ENCODE measurements at places on chromosomes 5 and 9. TPM values are rescaled to one million over a fixed set of nuclear protein-coding genes. Genes with fewer than 3 reads are reported as not detected.

DNA sequence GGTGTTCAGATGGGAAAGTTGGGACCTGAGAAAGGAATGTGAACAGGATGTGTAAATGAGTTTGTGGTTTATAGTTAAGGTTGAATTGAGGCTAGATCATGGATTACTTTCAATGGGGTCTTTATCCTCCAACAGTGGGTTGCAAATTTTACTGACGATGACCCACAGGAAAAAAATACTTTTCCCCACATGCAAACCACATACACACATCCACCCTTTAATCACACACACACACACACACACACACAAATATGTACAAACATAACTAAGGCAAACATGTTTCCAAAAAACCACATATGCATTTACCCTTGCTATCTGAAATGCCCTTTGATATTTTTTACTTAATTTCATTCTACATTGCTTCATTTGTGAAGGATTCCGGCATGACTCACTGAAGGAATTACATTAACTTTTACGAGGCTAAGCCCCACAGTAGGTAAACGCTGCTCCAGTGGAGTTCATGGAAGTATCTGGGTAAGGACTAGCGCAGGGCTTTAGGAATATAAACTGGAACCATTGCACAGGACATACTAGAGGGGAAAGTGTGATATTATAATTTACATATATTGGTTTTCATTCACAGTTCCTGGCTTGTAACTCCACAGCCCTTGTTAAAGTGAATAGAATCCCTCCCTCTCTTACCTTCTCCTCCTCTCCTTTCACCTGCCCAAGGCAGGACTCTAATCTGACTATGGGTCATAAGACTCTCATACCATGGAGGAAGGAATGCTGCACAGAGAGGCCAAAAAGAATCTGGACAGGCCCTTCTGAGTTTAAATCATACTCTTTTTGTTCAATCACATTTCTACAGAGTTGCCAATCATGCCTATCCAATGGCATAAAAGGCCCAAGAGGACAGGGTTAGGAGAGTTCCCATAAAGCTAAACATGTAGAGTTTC is 8.5 kb upstream of the SPEF2 start:
- DNase-seq, result no peak
- H3K4me3 ChIP-seq, result no peak overlapping the region
- H3K27ac ChIP-seq, result no peak overlapping the region
- H3K36me3 ChIP-seq, result no peaks in the 10 kb centered on the region
- no peaks in the 10 kb centered on the region for H3K27me3 ChIP-seq
- no peaks in the 10 kb centered on the region for H3K4me1 ChIP-seq

The GIN1 gene
- 11.0 TPM for total RNA-seq

DNA sequence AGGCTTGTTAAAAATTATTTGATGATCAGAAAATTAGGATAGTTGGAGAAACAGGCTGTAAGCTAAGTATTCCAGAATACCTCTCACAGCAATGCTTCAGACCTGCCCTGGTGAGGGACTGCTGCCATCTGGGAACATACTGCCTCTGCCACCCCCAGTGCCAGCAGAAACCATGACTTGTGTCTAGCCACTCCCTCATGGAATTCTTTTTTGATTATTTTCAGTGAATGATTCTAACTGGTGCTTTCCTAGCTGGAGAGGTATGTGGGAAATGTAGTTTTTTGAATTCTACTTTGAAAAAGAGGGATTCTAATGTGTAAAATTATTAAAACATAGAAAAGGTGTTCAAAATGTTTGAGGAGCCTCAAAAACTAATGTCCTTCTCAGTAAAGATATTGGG is 126.3 kb downstream of the HMHB1 start:
- no peak overlapping the region for H3K27ac ChIP-seq
- no peaks in the 10 kb centered on the region for H3K4me1 ChIP-seq
- no peaks in the 10 kb centered on the region for H3K27me3 ChIP-seq
- H3K4me3 ChIP-seq, result no peak overlapping the region

The PCDHGA12 gene
- 5.7 TPM for total RNA-seq

GRCh38 chr5:122736086-122736845 is 38.6 kb upstream of the SNX2 start:
- no peak overlapping the region for H3K4me3 ChIP-seq
- no peaks in the 10 kb centered on the region for H3K36me3 ChIP-seq
- H3K27ac ChIP-seq, result no peak overlapping the region
- no peak for DNase-seq
- H3K27me3 ChIP-seq, result no peaks in the 10 kb centered on the region
- H3K4me1 ChIP-seq, result no peaks in the 10 kb centered on the region

GRCh38 chr9:118290116-118290515 is 585.9 kb downstream of the TLR4 start:
- no peak for DNase-seq
- H3K27ac ChIP-seq, result no peak overlapping the region
- H3K36me3 ChIP-seq, result no peaks in the 10 kb centered on the region
- H3K4me1 ChIP-seq, result no peaks in the 10 kb centered on the region

- H3K36me3 ChIP-seq, result no peaks in the 10 kb centered on the region
- H3K4me3 ChIP-seq, result no peak overlapping the region
- H3K27me3 ChIP-seq, result no peaks in the 10 kb centered on the region
- no peaks in the 10 kb centered on the region for H3K4me1 ChIP-seq
Measured at GRCh38 chr5:29162297-29162696, 2031.2 kb upstream of the CDH6 start.

DNA sequence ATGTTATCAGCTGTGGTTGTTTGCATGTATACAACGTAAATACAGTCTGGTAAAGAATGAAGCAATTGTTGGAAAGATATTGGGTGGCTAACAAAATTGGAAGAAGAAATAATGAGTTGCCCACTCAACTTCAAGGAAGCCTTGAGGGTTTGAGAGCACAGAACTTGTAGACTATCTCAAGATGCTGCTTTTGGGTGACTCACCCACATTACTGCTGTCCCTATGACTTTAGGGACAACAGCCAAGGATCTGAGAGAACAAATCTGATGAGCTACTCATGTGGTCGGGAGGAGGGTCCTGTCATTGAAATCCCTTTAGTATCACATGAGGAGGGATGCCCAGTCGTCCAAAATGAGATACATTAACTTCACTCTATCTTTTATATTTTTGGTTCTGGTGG is 261.8 kb downstream of the GAS1 start:
- H3K4me3 ChIP-seq, result no peak overlapping the region
- no peaks in the 10 kb centered on the region for H3K36me3 ChIP-seq
- no peak for DNase-seq
- no peaks in the 10 kb centered on the region for H3K27me3 ChIP-seq
- no peak overlapping the region for H3K27ac ChIP-seq

- DNase-seq, result no peak
- no peaks in the 10 kb centered on the region for H3K36me3 ChIP-seq
- H3K27ac ChIP-seq, result no peak overlapping the region
- peaks cover 3% of the 10 kb centered on the region for H3K4me1 ChIP-seq
- H3K27me3 ChIP-seq, result no peaks in the 10 kb centered on the region
- no peak overlapping the region for H3K4me3 ChIP-seq
Measured at GRCh38 chr9:12826924-12827565, 52.2 kb downstream of the LURAP1L start.

The GALNT12 gene
- total RNA-seq, result 20.0 TPM

- no peak overlapping the region for H3K27ac ChIP-seq
- H3K4me1 ChIP-seq, result peaks cover 25% of the 10 kb centered on the region
- no peak overlapping the region for H3K4me3 ChIP-seq
- no peaks in the 10 kb centered on the region for H3K36me3 ChIP-seq
- no peak for DNase-seq
Measured at GRCh38 chr9:96453625-96454024, 3.7 kb downstream of the HABP4 start.
